Subcutaneous adipose tissue (tissue), 4 donors: ENCODE measurements at places on chromosomes 7 and 10. TPM values are rescaled to one million over a fixed set of nuclear protein-coding genes. Genes with fewer than 3 reads are reported as not detected.

ST8SIA6 gene
- 1.3 TPM for total RNA-seq

PODXL gene
- total RNA-seq: 12.1 TPM

OR2A7 gene
- 4.5 TPM for total RNA-seq

FGFBP3 gene
- 0.51 TPM for total RNA-seq

SLC26A3 gene
- total RNA-seq: not detected

LMOD2 gene
- not detected for total RNA-seq

ITPRID1 gene
- total RNA-seq: not detected

HMX3 gene
- not detected for total RNA-seq
